Activated T-cell treated with anti-CD3 and anti-CD28 coated beads for 48 hours (primary cell): ENCODE measurements at places on chromosomes 3 and 15.
A peak's percentile ranks its signal among the peaks of the same experiment; 100 is the strongest.

- no peak for DNase-seq
These were observed 18.1 kb downstream of the DNAJB11 start for GRCh38 chr3:186588632-186589031.

- no peak for DNase-seq
These were observed 1764.4 kb downstream of the OTOL1 start for GRCh38 chr3:163261056-163261455.

DNA sequence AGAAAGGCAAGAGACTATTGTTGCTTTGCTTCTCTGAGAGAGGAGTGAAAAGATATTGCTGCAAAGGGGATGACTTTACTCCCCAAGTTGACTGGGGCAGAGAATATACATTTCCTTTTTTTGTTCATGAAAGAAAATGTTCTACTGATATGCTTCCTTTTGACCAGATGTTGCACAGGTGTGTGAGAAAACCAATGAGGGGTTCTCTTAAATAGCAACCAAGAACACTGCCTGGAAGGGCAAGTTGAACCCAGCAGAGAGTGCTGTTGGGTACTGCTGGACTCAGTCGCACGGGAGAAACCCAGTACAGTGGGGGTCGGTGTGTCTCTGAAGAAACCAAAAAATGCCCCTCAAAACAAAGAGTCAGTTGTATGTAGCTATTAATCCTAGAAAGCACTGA lies 101.2 kb downstream of the CHST2 start:
- DNase-seq: no peak

GRCh38 chr15:59420108-59420507 lies 17.9 kb upstream of the FAM81A start:
- DNase-seq: no peak

- no peak for DNase-seq
These were observed 43.7 kb downstream of the NMD3 start for GRCh38 chr3:161264852-161265251.

DNA sequence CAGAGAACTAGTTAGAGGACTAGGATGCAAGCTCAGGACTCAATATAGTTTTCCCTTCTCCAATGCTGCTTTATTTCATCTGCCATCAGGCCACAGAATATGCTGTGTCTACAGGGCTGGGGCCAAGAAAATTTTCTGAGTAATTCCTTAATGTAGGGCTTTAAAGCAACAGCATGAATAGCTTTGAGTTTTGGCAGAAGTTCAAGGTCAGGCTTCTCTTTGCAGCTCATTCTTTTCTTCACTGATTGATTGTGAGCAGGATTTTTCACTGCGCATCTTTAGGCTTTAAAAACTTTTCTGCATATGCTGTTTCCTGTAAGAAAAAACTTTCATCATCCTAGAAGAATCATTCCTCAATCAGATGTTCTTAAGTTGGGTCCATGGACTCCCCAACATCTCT lies 4.6 kb downstream of the TMEM108 start:
- DNase-seq: no peak

GRCh38 chr15:48814286-48814685 lies 3.4 kb upstream of the CEP152 start:
- DNase-seq: no peak

- no peak for DNase-seq
These were observed 115.4 kb upstream of the PRICKLE2 start for GRCh38 chr3:64340641-64341101.

GRCh38 chr3:32734756-32735155 lies 49.8 kb downstream of the CNOT10 start:
- DNase-seq: no peak

- DNase-seq: no peak
These were observed 58.8 kb upstream of the SLC7A14 start for GRCh38 chr3:170644711-170645110.

DNA sequence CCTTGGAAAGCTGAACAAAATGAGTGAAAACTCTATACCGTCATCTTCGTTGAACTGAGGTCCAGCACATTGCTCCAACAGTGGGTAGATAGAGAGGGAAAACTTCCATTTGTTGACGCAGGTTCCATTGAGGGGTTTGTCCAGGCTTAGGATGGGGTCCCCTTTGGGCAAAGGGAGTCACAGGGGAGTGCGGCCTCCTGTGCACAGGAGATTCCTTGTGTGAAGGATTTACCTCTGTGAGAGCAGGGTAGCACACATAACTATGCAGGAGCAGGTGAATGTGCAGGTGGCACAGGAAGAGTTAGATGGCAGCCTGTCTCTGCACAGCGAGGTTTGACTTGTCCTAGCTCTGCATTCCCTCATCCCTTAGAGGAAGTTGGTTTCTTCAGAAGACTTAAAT lies 139.3 kb downstream of the SNRPN start:
- no peak for DNase-seq

GRCh38 chr3:109275702-109276293 lies 40.5 kb downstream of the DPPA2 start:
- DNase-seq: peak; percentile 1

GRCh38 chr3:72299823-72300222 lies 514.9 kb upstream of the PROK2 start:
- DNase-seq: no peak
